Activated T-helper 17 cell treated with anti-CD3 and anti-CD28 coated beads, Interleukin-2, amount 50 U/mL, for 72 hours (primary cell): ENCODE measurements at places on chromosomes 16 and 17. TPM values are rescaled to one million over a fixed set of nuclear protein-coding genes. Genes with fewer than 3 reads are reported as not detected.

DNA sequence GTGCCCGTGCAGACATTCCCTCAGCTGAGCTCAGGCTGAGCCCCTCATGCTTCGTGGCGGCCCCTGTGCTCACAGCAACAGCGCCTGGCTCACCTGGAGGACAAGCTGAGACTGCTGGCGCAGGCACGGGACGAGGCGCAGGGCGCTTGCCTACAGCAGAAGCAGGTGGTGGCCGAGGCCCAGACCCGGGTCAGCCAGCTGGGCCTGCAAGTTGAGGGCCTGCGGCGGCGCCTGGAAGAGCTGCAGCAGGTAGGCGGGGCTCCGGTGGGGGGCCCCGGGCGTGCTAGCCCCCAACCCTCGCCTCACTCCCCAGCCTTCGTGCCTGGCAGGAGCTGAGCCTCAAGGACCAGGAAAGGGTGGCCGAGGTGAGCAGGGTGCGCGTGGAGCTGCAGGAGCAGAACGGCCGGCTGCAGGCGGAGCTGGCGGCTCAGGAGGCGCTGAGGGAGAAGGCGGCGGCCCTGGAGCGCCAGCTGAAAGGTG, 1.4 kb upstream of the RAC3 start:
- ATAC-seq, result peak; percentile 1

- no peak for ATAC-seq
Observed at GRCh38 chr17:6648181-6648580, 3.2 kb downstream of the MED31 start.

GRCh38 chr17:69607162-69607834, 192.8 kb downstream of the MAP2K6 start:
- peak; percentile 73 for ATAC-seq

GRCh38 chr16:82667437-82667836, 40.7 kb downstream of the CDH13 start:
- ATAC-seq, result no peak

DNA sequence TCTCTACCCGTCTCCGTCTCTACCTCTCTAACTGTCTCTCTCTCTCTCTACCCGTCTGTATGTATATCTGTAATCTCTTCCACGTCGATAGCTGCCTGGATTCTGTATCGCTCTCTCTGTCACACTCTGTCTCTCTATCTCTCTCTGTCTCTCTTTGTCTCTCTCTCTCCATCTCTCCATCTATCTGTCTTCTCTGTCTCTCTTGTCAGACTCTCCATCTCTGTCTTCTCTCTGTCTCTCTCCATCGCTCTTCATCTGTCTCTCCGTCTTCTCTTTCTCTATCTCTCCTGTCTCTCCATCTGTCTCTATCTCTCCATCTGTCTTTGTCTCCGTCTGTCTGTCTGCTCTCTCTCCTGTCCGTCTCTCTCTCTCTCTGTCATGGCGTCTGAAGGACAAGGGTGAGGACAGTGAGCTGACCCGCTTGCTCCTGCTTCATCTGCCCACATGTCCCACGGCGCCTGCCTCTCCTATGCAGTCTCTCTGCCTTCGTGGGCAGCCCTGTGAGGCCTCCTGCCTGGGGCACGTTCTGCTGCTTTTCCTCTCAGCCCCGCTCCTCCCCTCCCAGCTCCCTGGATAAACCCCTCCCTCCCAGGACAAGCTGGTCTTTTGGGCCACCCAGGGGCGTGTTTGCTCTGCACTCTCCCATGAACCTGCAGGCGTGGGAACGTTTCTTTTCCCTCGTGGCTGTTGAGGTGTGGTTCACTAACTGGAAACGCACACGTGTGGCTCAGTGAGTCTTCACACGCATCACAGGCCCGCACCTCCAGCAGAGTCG, 18.9 kb downstream of the ACSF3 start:
- no peak for ATAC-seq

DNA sequence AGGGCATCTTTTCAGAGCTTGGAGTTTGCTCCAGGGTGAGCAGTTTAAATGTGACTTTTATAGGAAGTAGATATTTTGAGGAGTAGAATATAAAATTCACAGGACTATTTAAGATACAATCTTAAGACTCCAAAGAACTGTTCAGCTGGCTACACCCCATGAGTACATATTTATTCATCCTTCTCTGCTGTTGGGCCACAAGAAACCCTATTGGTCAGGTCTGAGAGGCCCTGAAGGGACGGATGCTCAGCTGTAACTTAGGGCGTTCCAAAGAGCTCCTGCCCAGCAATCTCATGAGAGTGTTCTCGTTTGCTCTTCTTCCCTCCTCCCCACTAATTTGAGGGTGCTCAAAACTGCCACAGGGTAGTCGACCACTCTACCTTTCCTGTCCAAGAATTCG, 7.3 kb downstream of the ST6GALNAC2 start:
- no peak for ATAC-seq

DNA sequence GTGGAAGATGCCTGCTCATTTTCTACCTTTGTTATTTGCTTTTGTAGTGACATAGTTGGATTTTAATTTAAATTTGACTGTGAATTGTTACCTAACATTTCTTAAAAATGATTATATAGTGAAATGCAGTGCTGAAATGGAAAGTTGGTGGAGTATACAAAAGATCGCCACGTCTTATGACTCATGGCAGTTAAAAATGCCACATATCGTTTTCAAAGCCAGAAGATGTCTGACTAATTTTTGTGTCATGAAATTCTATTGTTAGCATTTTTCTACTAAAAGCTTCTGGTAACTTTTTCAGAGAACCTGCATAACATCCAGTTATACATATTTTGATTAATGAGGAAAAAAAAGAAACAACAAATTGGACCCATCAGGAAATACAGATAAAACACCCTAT, 20.6 kb downstream of the MAP2K4 start:
- ATAC-seq, result peak; percentile 79

DNA sequence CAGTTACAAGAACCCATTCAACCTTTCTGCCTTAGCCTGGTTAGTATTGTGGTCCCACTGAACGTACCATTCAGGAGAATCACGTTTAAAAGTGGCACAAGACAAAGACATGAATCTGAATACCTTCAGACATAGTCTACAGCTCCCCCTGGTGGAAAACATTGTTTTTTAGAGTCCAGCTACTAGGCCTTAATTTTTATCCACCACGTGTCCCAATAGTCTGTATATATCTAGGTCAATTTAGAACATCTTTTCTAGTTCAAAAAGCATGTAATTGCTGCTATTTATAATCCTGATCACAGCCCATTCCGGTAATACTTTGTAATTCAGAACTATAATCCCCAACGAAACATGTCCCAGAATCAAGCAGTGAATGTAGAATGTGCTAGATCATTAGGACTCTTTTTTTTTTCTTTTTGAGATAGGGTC, 13.7 kb upstream of the GUCY2D start:
- ATAC-seq, result peak; percentile 52

- ATAC-seq, result no peak
Observed at GRCh38 chr16:11201498-11202259, 54.3 kb downstream of the SOCS1 start.

GRCh38 chr16:31083981-31084380, 4.8 kb downstream of the PRSS53 start:
- ATAC-seq, result no peak

DNA sequence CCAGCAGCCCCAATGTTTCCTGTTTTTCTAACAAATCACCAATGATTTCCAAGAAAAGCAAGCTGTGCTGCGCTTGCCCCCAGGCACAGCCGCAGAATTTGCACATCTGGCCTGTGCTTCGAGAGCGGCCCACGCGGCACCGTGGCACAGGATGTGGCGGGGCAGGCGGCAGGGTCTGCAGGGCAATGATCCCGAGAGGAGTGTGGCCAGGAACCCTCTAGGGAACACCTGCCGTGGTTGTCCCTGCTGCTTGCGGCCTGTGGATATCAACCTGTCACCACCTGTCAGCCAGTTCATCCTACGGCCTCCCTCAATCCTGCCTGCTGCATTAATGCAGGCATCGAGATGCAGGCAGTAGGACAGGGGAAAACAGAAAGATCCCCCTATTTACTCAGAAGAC, 24.0 kb downstream of the PIK3R5 start:
- ATAC-seq, result peak; percentile 73

- no peak for ATAC-seq
Observed at GRCh38 chr16:28110479-28110878, 47.0 kb upstream of the GSG1L start.

The OR4D1 gene
- 0.15 TPM for total RNA-seq

The FOXL1 gene
- total RNA-seq, result not detected

The CCNF gene
- 59.6 TPM for total RNA-seq
